Right kidney (tissue), 9 donors: ENCODE measurements at places on chromosomes 3 and 15.

- no peak for DNase-seq
Observed at GRCh38 chr3:156817646-156818272, 8.4 kb upstream of the LEKR1 start.

DNA sequence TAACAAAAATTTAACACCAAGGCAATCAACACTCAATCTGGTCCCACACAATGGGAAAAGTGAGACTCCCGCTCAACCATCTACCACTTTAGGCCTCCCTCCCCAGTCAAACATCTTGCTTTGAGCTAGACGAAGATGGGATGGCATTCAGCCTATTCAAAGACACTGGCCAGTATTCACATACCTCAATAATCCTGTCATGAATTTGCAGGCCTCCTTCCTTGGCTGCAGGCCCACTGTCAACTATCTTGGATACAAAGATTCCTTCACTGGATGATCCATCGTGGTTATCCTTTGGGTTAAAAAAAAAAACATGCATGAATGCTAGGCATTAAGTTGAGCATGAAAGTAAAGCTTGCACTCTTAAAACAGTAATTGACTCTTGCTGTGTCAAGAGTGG lies 22.6 kb downstream of the PDZRN3 start:
- no peak for DNase-seq

GRCh38 chr15:70613271-70613670 lies 150.1 kb downstream of the UACA start:
- DNase-seq = no peak

- peak; percentile 55 for DNase-seq
Observed at GRCh38 chr3:71389911-71390573, 193.5 kb downstream of the FOXP1 start.

DNA sequence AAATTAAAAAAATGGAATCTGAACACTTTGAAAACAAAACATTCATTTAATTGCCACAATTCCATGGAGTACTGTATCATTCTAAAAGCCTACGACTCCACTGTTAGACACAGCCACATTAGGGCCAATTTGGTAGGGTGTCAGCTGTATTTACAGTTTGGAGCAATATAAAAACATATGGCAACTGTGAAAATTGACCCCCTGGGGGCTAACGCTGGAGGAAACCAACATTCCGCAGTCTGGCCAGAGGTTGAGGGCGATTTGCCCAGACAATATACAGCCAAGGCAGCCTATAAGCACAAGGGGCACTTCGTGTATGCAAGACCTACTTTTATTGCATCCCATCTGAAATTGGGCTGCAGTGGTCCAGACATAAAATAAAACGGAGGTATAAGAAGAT lies 476.5 kb upstream of the WNT5A start:
- no peak for DNase-seq

DNA sequence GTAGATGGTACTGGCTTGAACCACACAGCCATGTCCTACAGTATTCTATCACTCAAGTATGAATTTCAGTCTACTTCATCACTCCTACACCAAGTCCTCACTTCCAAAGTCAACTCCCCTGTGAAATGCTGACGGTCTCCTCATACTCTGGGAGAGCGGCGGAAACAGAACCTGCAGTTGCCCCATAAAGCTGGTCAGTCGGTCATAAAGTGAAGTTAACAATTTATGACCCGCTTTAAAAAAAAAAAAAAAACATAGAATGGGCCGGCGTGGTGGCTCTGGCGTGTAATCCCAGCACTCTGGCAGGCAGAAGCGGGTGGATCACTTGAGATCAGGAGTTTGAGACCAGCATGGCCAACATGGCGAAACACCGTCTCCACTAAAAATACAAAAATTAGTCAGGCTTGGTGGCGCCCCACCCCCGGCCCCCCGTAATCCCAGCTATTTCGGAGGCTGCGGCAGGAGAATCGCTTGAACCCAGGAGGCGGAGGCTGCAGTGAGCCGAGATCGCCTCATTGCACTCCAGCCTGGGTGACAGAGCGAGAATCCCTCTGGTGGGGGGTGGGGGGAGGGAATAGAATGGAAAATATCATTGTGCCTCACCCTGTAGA lies 2.1 kb downstream of the TRANK1 start:
- DNase-seq = no peak

- DNase-seq = no peak
Observed at GRCh38 chr3:55537129-55537528, 50.0 kb upstream of the WNT5A start.

- no peak for DNase-seq
Observed at GRCh38 chr3:16417945-16418739, 95.4 kb downstream of the RFTN1 start.

- DNase-seq = no peak
Observed at GRCh38 chr15:90869140-90869541, 753 bp downstream of the FURIN start.

GRCh38 chr15:92909136-92909781 lies 9.1 kb downstream of the CHD2 start:
- no peak for DNase-seq

GRCh38 chr15:90703455-90703854 lies 13.7 kb upstream of the BLM start:
- DNase-seq = no peak

- no peak for DNase-seq
Observed at GRCh38 chr3:148329481-148330235, 368.0 kb upstream of the AGTR1 start.

- DNase-seq = no peak
Observed at GRCh38 chr15:38481113-38481512, 27.2 kb downstream of the FAM98B start.

DNA sequence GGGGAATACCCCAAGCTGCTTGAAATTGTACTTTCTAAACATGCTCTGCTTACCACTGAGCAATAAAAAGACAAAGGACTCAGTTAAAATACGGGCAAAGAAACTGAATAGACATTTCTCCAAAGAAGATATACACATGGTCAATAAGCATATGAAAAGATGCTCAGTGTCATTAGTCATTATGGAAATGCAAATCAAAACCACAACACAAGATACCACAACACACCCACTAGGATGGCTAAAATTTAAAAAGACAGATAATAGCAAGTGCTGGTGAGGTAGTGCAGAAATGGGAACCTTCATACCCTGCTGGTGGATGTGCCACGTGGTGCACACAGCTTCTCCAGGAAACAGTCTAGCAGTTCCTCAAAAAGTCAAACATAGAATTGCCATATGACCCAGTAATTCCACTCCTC lies 21.3 kb downstream of the LRIG1 start:
- no peak for DNase-seq

- DNase-seq = no peak
Observed at GRCh38 chr15:91444656-91445055, 344.6 kb downstream of the SV2B start.

- no peak for DNase-seq
Observed at GRCh38 chr15:96254173-96254572, 76.3 kb upstream of the NR2F2 start.

DNA sequence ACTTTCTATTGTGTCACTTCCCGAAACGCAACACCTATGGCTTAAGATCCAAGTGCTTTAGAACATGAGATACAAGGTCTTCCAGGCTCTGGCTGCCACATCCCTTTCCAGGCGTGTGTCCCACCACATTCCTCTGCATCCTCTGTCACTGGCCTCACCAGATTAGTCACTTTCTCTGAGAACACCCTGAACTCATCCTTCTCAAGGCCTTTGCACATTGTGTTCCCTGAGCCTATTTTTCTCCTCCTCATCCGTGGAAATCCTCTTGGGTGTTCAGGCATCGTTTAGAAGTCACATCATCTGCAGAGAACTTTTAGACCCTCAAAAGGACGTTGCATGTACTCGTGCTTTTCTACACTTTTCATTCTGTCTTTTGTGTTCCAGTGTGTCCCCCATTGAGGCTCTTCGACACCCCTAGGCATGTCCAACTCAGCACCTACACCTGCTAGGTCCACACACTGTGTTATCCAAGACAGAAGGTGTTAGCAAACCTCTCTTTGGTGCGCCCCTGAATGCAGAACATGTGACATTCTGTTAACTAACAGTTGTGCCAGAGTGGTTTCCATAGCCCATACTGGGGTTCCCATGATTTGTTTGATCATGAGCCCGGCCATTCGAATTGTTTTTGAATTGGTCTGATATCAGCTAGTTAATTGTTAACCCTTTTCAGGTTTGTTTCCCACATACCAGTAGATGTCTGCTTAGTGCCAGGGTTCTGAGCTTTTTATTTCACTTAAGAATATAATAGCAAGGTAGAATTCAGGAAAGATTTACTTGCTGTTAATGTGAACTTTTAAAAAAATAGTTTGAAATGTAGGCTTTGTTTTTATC lies 67.2 kb downstream of the LPP start:
- DNase-seq = no peak

GRCh38 chr3:177193688-177194268 lies 3.5 kb downstream of the TBL1XR1 start:
- DNase-seq = peak; percentile 28

- no peak for DNase-seq
Observed at GRCh38 chr15:98823012-98823458, 174.7 kb downstream of the IGF1R start.

- DNase-seq = no peak
Observed at GRCh38 chr3:189577050-189577951, 53.9 kb upstream of the TP63 start.

- no peak for DNase-seq
Observed at GRCh38 chr3:104596054-104596453, 770.7 kb upstream of the ALCAM start.

DNA sequence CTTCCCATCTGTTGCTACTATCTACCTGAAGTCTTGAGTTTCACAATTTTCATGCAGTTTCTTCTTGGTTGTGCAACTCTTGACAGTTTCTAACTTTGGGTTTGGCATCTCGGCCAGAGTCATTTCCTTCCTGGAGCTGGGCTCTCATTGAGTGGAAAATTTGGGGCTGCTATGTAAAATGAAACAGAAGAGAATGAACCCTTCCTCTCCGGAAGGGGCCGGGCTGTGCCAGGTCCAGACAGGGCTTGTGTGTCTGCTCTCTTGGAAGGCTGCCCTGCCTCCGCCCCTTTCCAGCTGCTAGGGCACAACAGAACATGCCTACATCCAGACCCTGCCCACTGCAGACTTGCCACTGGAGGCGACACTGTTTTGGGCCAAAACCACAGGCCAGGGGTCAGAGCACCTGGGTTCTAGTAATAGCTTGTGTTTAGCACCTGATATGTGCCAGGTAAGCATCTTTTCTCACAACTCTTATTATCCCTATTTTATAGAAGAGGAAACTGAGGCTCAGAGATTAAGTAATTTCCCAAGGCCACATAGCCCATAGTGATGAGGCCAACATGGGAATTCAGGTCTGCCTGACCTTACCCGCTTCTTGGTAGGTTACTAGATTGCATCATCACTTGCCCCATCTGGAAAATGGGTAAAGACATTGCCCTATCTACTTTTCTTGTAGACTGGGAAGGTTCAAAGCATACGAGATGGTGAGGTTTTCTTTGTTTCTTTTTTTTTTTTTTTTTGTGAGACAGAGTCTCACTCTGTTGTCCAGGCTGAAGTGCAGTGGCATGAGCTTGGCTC lies 25.0 kb downstream of the IRAK2 start:
- DNase-seq = no peak

- no peak for DNase-seq
Observed at GRCh38 chr15:31221936-31222515, 104.6 kb upstream of the KLF13 start.

DNA sequence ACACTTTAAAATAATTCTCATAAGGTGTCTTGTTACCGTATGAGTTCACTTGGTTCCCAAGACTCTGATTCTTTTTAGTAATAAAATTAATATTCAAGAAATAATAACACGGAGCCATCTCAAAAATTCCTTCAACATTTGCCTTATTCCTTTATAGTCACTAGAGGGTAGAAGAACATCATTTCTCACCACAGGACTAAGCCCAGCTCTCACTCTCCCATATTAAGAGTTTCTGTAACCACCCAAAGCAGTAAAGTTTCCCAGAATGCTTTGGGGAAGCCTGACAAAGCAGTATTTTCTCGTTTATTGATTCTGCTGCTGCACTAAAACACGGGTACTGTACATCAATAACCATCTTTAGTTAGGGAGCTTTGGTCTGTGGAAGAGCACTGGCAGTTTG lies 114.9 kb downstream of the MCTP2 start:
- DNase-seq = no peak

DNA sequence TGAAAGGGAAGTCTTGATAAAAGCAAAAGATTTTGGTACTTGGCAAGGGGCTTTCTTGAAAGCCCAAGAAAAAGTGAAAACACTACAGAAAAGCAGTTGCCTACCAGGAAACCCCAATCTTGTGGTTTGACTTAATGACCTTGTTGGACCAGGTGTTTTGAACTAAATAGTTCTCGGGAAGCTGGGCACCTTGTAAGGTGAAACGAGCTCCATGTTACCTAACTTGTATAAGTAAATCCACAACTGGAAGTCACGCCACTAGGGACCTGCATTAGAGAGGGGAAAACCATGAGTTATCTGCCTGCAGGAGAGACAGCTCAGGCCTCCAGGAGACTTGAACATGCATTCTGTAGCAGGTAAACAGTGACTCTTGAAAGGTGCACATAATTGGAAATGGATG lies 88.2 kb downstream of the GMPS start:
- DNase-seq = no peak

DNA sequence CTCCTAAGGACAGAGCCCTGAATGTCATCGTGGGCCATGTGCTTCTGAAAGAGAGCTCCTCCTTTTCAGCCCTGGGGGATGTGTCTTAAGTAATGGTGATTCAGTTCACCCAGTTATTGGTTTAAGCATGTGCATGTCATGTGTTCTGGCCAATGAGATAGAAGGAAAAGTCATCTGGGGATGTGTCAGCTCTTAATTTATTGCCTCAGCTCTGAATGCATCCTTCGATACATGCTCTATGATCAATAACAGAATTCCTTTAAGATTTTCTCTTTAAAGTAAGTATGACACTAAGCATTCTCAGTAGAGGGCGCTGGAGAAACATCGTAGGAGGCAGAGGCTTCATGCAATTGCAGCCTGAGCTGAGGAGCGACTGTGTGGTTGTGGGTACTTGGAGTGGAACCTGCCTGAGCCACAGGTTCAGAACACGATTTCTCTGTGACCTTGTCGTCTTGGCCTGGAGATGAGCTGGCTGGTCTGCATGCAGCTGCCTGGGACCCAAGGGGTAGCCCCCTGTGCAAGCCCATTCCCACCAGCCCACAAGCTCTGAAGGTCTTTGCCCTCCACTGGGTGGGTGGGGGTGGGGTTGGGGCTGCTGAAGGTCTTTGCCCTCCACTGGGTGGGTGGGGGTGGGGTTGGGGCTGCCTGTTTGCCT lies 69.5 kb downstream of the C3orf38 start:
- peak; percentile 48 for DNase-seq

DNA sequence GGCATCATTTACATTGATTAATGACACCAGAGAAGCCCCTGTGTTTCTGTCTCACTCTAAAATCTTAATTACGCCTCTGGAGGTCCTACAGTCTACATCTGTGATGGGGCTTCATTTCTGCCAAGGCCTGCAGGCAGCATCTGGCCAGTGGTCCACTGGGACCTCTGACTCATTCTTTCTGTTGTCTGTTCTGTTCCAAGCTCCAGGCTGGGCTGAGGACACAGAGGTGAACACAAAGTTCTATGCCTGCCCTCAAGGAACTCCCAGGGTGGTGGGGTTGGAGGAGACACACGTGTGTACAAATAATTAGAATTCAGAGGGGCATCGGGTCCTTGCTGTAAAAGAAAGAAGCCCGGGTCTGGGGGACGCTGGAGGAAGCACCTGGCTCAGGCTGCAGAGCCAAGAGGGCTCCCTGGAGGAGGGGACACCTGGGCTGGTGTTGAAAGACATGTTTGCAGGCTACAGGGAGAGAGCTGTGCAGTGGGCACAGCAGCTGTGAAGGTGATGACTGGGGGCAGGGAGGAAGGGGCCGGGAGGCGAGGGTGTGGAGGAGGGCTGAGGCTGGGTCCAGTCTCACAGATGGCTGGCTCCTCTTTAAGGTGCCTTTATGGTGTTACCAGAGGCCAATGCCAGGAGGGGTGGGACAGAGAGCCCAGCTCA lies 103.3 kb upstream of the PRR23E start:
- DNase-seq = no peak
